Caudate nucleus (tissue), 63 donors: ENCODE measurements at places on chromosomes 5 and 9.

GRCh38 chr9:36992501-36993316, 41.4 kb downstream of the PAX5 start:
- DNase-seq: no peak

- no peak for DNase-seq
Measured at GRCh38 chr5:93990504-93991070, 249.2 kb upstream of the POU5F2 start.

DNA sequence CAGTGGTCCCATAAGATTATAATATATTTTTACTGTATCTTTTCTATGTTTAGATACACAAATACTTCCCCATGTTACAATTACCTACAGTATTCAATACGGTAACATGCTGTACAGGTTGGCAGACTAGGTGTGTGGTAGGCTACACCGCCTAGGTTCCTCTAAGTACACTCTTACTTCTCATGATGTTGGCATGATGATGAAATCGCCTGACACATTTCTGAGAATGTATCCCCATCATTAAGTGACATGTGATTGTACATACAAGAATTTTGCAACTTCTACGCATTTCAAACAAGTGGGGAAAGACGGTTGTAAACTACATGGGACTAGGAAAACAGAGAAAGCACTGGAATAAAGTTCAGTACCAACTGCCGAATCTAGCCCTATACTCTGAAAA, 53.3 kb downstream of the SETX start:
- no peak for DNase-seq

DNA sequence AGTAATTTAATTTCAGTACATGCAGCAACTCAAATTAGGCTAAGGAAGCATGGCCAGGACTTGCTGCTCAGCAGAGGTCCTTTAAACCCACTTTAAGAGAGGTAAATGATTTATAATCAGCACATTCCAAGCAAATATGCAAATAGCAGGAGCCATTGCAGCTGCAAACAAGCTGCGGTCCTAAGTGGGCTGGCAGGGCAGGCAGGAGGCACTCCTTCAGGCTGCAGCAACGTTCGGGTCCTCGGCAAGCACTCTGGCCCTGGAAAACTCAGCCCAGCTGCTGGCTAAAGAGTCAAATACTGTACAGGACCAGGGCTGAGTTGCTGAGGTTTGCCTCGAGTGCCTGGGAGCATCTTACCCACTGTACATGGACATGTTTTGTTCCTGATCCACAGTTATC, 126.9 kb downstream of the FSTL4 start:
- DNase-seq: no peak

GRCh38 chr9:94745806-94746540, 19.5 kb downstream of the AOPEP start:
- no peak for DNase-seq

DNA sequence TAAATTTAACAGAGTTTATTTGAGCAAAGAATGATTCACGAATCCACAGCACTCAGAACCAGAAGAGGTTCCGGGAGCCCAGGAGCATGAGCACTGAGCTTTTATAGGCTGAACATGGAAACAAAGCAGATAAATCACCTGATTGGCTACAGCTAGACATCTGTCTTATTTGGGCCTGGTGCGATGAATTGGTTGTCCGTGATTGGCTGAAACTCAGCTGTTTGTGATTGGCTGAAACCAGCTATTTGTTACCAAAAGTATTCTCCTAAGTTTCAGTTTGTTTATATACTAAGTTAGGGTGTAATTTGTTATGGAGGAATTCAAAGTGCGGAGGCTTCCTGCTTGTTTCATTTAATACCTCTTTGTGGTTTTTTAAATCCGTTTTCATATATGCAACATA, 15.8 kb upstream of the LCP2 start:
- DNase-seq: no peak

DNA sequence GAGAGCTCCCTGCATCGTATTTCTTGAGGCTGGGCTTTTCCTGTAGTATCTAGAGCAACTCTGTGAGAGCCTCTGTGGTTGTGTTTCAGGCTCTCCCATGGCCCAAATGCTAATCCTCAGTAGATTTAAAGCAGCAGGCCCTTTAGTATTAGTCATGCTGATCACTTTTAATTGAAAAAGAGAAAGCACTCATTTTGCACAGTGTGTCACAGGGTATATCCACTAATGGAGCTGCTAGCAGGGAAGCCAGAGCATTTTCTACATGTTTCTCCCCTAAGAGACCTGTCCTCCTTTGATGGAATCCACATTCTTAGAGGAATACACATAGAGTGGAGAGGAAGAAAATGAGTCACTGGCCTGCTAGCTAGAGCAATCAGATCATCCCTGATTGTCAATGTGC, 348.5 kb downstream of the TMEM232 start:
- DNase-seq: no peak

DNA sequence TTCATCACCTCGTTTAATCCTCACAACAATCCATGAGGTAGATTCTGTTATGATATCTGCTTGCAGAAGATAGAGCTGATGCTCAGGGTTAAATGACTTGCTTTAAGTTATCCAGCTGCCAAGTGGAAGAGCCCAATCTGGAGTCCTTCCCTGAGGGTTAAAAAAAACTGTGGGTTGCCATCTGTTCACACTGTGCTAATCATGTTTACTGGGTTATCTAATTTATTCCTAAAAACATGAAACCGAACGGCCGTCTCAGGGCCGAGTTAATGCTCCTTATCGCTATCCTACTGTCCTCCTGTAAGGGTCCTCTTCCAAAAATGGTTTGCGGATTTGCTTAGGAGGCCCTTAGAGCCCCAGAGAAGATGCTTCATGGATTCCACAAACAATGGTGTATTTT, 153.3 kb downstream of the YIPF5 start:
- DNase-seq: no peak

DNA sequence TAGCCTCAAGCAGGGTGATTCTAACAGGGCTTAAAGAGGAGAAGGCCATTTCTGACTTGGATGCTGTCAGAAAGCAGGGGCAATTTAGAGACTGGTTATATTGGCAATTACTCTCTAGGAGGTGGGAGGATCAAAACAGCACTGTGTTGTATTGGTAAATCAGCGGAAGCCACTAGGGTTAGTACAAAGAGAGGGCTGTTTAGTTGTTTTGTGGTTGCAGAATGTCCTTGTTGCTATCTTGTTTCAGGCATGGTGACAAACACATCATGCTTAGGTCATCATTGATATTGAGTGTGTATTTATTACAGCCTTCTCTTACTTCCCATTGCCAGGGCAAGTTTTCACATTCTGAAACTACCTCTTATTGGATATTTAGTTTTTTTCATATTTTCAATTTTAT, 165.3 kb downstream of the TAF11L14 start:
- no peak for DNase-seq

DNA sequence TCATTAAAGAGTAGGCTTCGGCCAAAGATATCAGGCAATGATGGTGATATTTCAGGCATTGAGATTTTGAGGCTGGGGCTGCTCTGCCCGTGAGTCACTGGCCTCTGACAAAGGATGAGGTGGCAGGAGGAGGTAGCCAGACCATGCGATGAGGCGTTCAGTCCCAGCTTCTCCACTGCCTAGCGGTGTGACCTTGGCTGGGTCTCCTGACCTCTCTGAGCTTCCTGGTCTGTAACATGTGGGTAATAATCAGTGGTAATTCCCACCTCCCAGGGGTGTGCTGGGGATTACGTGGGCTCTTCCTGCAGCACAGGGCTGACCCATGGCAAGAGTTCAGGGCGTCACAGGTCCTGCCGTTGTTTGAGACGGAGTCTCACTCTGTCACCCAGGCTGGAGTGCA, 73.2 kb upstream of the RAPGEF1 start:
- DNase-seq: no peak
